HepG2 (cell line): ENCODE measurements at places on chromosomes 3 and 15.

- DNase-seq: peak; percentile 96
- H3K27me3 ChIP-seq: no peaks in the 10 kb centered on the region
- H3K4me3 ChIP-seq: no peak overlapping the region
- peaks cover 76% of the 10 kb centered on the region for H3K4me1 ChIP-seq
Observed at GRCh38 chr15:60751985-60752952, 273.3 kb upstream of the ICE2 start.

GRCh38 chr3:18416332-18416731, 8.8 kb downstream of the SATB1 start:
- no peak overlapping the region for H3K27ac ChIP-seq
- H3K27me3 ChIP-seq: peaks cover 17% of the 10 kb centered on the region; the same call in 2 of the 3 replicates
- no peak overlapping the region for H3K4me3 ChIP-seq
- DNase-seq: no peak
- H3K36me3 ChIP-seq: no peaks in the 10 kb centered on the region
- H3K4me1 ChIP-seq: no peaks in the 10 kb centered on the region

DNA sequence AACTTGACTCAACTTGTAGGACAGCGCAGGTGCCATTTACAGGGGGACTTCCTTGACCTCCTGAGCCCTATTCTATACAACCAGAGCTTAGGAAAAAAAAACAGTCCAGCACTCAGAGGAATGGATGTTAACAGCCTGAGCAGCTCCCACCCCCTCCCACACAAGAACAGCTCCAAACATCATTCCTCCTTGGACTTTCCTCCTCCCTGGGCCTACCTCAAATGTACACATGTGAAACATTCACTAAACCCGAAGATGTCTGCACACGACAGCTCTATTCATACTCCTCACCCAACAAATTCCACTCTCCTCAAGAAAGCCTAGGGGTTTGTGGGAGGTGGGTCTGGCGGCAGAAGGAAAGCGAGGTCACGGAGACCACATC, 503 bp upstream of the ATRIP start:
- H3K4me1 ChIP-seq: peaks cover 59% of the 10 kb centered on the region
- H3K27me3 ChIP-seq: no peaks in the 10 kb centered on the region; the same call in 2 of the 3 replicates
- H3K27ac ChIP-seq: peak overlapping the region; percentile 78
- no peak for DNase-seq
- H3K36me3 ChIP-seq: peaks cover 2% of the 10 kb centered on the region; the same call in 1 of the 2 replicates

- peaks cover 4% of the 10 kb centered on the region; the same call in 1 of the 3 replicates for H3K36me3 ChIP-seq
- DNase-seq: peak; percentile 10
- H3K27me3 ChIP-seq: no peaks in the 10 kb centered on the region
- H3K4me1 ChIP-seq: peaks cover 20% of the 10 kb centered on the region
- no peak overlapping the region for H3K27ac ChIP-seq
Observed at GRCh38 chr3:120765830-120766493, 23.4 kb downstream of the GTF2E1 start.

GRCh38 chr15:80533790-80534333, 129.7 kb downstream of the ARNT2 start:
- H3K27me3 ChIP-seq: no peaks in the 10 kb centered on the region; the same call in 1 of the 2 replicates
- no peak for DNase-seq
- peaks cover 17% of the 10 kb centered on the region for H3K4me1 ChIP-seq
- H3K27ac ChIP-seq: no peak overlapping the region

DNA sequence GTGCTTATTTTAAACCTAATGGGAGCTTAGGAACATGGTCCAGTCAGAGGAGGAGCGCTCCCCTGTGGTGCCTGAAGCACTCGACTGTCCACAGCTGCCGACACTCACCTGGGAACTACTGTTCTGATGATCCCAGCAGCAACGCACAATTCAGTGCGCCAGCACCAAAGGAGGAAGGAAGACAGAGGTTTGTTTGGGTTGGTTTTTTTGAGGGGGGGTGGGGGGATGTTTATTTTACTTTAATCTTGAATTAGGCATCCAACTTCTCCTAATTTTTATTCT, 48.8 kb upstream of the VGLL4 start:
- H3K36me3 ChIP-seq: no peaks in the 10 kb centered on the region
- H3K4me3 ChIP-seq: no peak overlapping the region
- H3K27ac ChIP-seq: no peak overlapping the region
- peaks cover 4% of the 10 kb centered on the region; the same call in 1 of the 2 replicates for H3K4me1 ChIP-seq

GRCh38 chr15:96586901-96587300, 256.4 kb downstream of the NR2F2 start:
- DNase-seq: no peak
- H3K27ac ChIP-seq: no peak overlapping the region
- H3K4me1 ChIP-seq: no peaks in the 10 kb centered on the region
- H3K27me3 ChIP-seq: no peaks in the 10 kb centered on the region; the same call in 2 of the 3 replicates

GRCh38 chr3:70608434-70608833, 296.0 kb upstream of the MDFIC2 start:
- no peak for DNase-seq
- no peaks in the 10 kb centered on the region for H3K36me3 ChIP-seq
- H3K4me1 ChIP-seq: no peaks in the 10 kb centered on the region
- H3K27ac ChIP-seq: no peak overlapping the region

DNA sequence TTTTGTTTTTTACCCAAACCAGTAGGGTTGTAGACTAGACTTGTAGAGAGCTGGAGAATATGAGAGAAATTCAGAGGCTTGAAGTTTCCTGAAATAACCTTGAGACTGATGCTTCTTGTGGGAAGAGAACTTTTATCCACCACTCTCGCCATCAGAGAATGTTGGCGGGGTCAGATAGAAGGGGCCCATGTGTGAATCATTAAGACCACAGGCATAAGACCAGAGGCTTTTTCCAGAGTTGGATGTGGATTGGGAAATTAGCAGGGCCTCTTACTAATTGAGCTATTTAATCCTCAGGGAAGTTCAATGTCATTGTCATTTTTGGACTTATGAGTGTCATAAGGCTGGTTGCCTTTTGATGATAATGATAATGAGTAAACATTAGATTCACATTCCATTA, 246.9 kb upstream of the THRB start:
- H3K36me3 ChIP-seq: no peaks in the 10 kb centered on the region
- no peaks in the 10 kb centered on the region for H3K27me3 ChIP-seq
- H3K27ac ChIP-seq: no peak overlapping the region
- no peak for DNase-seq
- no peaks in the 10 kb centered on the region for H3K4me1 ChIP-seq

DNA sequence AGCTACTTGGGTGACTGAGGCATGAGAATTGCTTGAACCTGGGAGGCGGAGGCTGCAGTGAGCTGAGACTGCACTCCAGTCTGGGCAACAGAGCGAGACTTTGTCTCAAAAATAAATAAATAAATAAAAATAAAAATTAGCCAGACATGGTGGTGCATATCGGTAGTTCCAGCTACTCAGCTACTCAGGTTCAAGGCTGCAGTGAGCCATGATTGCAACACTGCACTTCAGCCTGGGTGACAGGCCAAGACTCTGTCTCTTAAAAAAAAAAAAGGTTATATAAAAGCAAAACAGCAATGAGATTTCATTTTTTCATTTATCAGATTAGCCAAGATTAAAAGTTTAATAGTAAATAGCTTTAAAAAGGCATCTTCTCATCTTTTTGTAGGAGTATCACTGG, 2.9 kb downstream of the TGM4 start:
- H3K4me1 ChIP-seq: no peaks in the 10 kb centered on the region
- no peaks in the 10 kb centered on the region for H3K36me3 ChIP-seq
- no peak overlapping the region for H3K4me3 ChIP-seq
- H3K27me3 ChIP-seq: no peaks in the 10 kb centered on the region
- H3K27ac ChIP-seq: no peak overlapping the region

- no peaks in the 10 kb centered on the region for H3K36me3 ChIP-seq
- H3K27ac ChIP-seq: no peak overlapping the region
- no peak overlapping the region for H3K4me3 ChIP-seq
- H3K27me3 ChIP-seq: no peaks in the 10 kb centered on the region
- H3K4me1 ChIP-seq: no peaks in the 10 kb centered on the region
Observed at GRCh38 chr15:46751303-46751702, 966.0 kb upstream of the SEMA6D start.

- H3K27ac ChIP-seq: no peak overlapping the region
- no peaks in the 10 kb centered on the region for H3K27me3 ChIP-seq
- H3K4me1 ChIP-seq: peaks cover 33% of the 10 kb centered on the region
- DNase-seq: no peak
- H3K36me3 ChIP-seq: no peaks in the 10 kb centered on the region
Observed at GRCh38 chr3:72549761-72550581, 298.3 kb downstream of the SHQ1 start.

- H3K4me3 ChIP-seq: no peak overlapping the region
- no peaks in the 10 kb centered on the region for H3K27me3 ChIP-seq
- no peak overlapping the region for H3K27ac ChIP-seq
- no peaks in the 10 kb centered on the region for H3K36me3 ChIP-seq
- H3K4me1 ChIP-seq: peaks cover 99% of the 10 kb centered on the region
Observed at GRCh38 chr15:63512148-63512547, 7.8 kb downstream of the USP3 start.

DNA sequence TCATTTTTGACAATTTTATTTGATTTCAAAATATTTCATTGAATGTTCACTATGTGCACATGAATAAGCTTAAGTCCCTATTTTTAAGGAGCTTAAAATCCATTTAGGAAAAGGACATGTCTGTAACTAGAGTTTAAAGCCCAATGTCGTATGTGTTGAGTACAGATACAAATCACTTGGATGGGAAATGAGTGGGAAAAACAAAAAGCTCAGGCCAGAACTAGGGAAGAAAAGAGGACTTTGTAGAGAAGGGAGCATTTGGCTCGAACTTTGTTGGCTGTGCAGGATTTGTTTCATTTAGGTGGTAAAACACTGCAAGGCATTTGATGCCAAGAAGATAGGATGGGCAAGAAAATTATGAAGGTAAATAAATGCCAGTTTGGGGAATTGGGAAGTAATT, 653.1 kb upstream of the KCNMB2 start:
- no peak overlapping the region for H3K27ac ChIP-seq
- H3K4me3 ChIP-seq: no peak overlapping the region
- H3K36me3 ChIP-seq: no peaks in the 10 kb centered on the region
- no peak for DNase-seq
- no peaks in the 10 kb centered on the region for H3K4me1 ChIP-seq
- no peaks in the 10 kb centered on the region for H3K27me3 ChIP-seq

DNA sequence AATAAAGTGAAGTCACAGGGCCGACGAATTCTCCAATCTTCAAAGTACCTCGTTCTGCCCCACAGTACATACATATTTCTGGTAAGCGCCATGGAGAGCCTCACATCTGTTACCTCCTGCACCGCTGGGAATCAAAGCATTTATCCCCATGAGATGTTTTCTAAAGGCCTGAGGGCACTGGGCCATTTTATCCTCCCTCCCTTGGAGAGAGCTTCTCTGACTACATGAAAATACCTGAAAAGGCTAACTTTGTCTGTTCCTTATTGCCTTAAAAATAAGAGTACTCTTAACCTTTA, 148.1 kb downstream of the RORA start:
- no peak overlapping the region for H3K4me3 ChIP-seq
- DNase-seq: no peak
- no peaks in the 10 kb centered on the region for H3K36me3 ChIP-seq
- H3K27ac ChIP-seq: no peak overlapping the region
- no peaks in the 10 kb centered on the region for H3K27me3 ChIP-seq
- H3K4me1 ChIP-seq: no peaks in the 10 kb centered on the region

- no peaks in the 10 kb centered on the region for H3K36me3 ChIP-seq
- no peaks in the 10 kb centered on the region for H3K4me1 ChIP-seq
- no peak overlapping the region for H3K4me3 ChIP-seq
- H3K27me3 ChIP-seq: no peaks in the 10 kb centered on the region
Observed at GRCh38 chr3:110598847-110599490, 472.6 kb upstream of the NECTIN3 start.

DNA sequence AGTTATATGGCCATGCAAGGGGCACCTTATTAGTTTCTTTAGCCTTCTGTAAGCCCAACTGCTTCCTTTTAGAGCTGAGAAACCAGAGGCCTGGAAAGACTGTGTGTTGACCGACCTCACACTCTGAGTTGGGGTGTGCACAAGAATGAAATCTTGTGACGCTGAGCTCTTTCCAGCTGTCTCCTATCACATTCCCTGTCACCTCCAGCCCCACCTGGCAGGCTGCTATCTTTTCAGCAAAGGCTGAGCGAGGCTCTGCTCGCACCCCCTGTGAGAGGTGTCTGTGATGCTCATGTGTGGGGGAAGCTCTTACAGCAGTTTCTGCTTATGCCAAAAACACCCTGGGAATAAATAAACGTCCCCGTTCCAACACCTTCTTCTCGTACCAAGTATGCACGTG, 27.0 kb upstream of the LPP start:
- H3K4me3 ChIP-seq: no peak overlapping the region
- H3K4me1 ChIP-seq: peaks cover 38% of the 10 kb centered on the region

GRCh38 chr3:4036046-4036445, 236.8 kb downstream of the LRRN1 start:
- no peak overlapping the region for H3K4me3 ChIP-seq

GRCh38 chr3:62229908-62230307, 143.4 kb downstream of the FEZF2 start:
- no peaks in the 10 kb centered on the region for H3K36me3 ChIP-seq
- no peak overlapping the region for H3K4me3 ChIP-seq
- no peaks in the 10 kb centered on the region for H3K4me1 ChIP-seq
- no peak for DNase-seq

DNA sequence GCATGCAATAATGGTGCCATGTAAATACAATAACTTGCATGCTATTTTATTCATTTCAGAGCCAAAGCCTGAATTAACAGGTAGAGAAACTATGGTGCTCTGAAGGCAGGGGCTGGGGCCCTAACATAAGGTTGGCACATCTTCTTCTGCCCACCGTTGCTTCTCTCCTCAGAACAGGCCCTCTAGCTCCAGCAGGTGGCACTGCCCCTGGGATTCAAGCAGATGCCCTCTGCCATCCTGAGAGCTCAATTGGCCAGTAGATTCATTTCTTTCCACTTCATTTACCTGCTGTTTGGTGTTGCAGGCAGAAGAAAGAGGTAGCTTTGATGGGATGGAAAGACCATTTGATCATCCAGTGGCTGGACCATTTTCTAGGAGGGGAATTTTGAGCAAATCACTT, 130.5 kb downstream of the FOXB1 start:
- H3K27me3 ChIP-seq: no peaks in the 10 kb centered on the region
- DNase-seq: no peak
- no peak overlapping the region for H3K4me3 ChIP-seq

- no peaks in the 10 kb centered on the region for H3K4me1 ChIP-seq
- H3K36me3 ChIP-seq: no peaks in the 10 kb centered on the region
- no peaks in the 10 kb centered on the region; the same call in 1 of the 2 replicates for H3K27me3 ChIP-seq
- DNase-seq: no peak
- H3K4me3 ChIP-seq: no peak overlapping the region
Observed at GRCh38 chr15:93610944-93611343, 521.9 kb upstream of the RGMA start.

DNA sequence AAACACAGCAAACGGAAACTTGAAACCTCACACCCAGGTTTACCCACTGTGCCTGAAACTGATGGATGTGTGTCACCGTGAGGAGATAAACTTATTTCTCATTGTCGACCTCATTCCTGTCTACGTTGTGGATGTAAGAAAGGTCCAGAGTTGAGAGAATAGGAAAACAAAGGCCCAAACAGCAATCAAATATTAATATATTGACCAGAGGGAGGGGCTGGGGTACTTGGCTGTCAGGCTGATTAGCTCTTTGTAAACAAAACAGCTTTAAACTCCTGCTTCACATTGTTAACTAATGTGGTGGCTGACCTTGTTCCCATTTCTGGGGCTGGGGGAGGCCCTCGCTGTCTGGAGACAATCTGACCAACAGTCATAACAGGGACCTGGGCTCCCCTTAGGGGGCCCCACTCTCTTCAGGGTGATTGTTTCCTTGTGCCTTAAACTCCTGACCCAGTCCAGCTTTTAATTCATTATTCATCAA, 937.6 kb downstream of the MCTP2 start:
- no peak for DNase-seq
- H3K4me3 ChIP-seq: no peak overlapping the region
- H3K4me1 ChIP-seq: no peaks in the 10 kb centered on the region
- no peaks in the 10 kb centered on the region for H3K36me3 ChIP-seq

- H3K36me3 ChIP-seq: no peaks in the 10 kb centered on the region
- DNase-seq: no peak
- H3K4me3 ChIP-seq: no peak overlapping the region
- no peak overlapping the region for H3K27ac ChIP-seq
Observed at GRCh38 chr3:29408676-29409075, 127.8 kb downstream of the RBMS3 start.
